ENCODE measurements at places on chromosomes 5 and 9. TPM values are rescaled to one million over a fixed set of nuclear protein-coding genes. Genes with fewer than 3 reads are reported as not detected.

The PHF24 gene
- not detected for total RNA-seq

The ENDOG gene
- 39.4 TPM for total RNA-seq

The IFNA21 gene
- total RNA-seq: not detected

The SLC36A2 gene
- not detected for total RNA-seq

The JMY gene
- 2.6 TPM for total RNA-seq

The SLC24A2 gene
- not detected for total RNA-seq

The PIP5K1B gene
- total RNA-seq: 0.13 TPM

The ZFP37 gene
- 1.0 TPM for total RNA-seq

The NUTM2G gene
- not detected for total RNA-seq

The EIF4EBP3 gene
- total RNA-seq: 0.98 TPM

All from mesangial cell (primary cell).